ENCODE measurements at places on chromosomes 16 and 17. TPM values are rescaled to one million over a fixed set of nuclear protein-coding genes. Genes with fewer than 3 reads are reported as not detected.

DNA sequence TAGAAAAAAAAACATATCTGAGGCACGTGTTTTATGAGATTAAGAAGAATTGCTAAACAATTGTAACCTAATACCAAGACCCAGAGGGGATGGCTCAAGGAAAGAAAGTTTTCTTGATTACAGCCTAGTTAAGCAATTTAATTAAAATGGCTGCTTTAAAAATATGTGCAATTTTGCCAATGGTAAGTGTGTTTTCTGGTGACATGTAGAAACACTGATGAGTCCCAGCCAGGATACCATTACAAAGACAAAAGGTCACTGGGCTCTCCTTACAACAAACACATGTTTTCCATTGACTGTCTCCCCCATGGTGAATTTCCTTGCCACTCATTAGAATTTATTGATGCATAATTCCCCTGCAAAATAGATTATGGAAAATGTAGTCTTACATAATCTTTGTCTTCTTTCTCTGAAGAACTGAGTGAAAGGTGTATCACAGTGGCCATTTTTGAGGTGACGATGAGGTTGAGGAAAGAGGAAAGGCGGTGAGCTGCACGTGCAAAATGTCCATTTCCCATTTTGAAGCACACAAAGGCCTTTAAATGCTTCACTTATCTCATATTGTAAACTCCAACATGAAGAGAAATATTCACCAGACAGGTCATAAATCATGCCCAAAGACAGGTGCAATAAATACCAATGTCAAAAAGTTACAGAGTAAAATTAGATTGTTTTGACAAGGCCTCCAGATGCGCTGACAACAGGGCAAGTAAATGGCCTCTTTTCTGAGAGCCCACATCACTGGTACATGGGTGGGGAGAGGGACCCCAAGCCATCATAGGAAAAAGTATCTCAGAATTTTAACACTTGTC, 696.9 kb downstream of the KCNJ2 start:
- DNase-seq, result no peak
- H3K4me1 ChIP-seq, result no peaks in the 10 kb centered on the region
- H3K27me3 ChIP-seq, result no peaks in the 10 kb centered on the region
- H3K4me3 ChIP-seq, result no peak overlapping the region
- no peak overlapping the region for H3K27ac ChIP-seq

GRCh38 chr17:67218385-67218950, 26.5 kb downstream of the HELZ start:
- no peak for DNase-seq
- no peaks in the 10 kb centered on the region for H3K36me3 ChIP-seq
- no peaks in the 10 kb centered on the region for H3K4me1 ChIP-seq
- no peaks in the 10 kb centered on the region for H3K27me3 ChIP-seq

GRCh38 chr17:80189611-80190010, 19.8 kb downstream of the CARD14 start:
- no peaks in the 10 kb centered on the region for H3K4me1 ChIP-seq
- H3K36me3 ChIP-seq, result no peaks in the 10 kb centered on the region
- H3K27ac ChIP-seq, result no peak overlapping the region
- H3K4me3 ChIP-seq, result no peak overlapping the region
- no peak for DNase-seq

ABAT gene
- total RNA-seq, result 1.0 TPM

GLG1 gene
- 166 TPM for total RNA-seq

SKAP1 gene
- total RNA-seq, result 1.9 TPM

- no peak overlapping the region for H3K27ac ChIP-seq
- H3K27me3 ChIP-seq, result no peaks in the 10 kb centered on the region
- H3K36me3 ChIP-seq, result no peaks in the 10 kb centered on the region
Observed at GRCh38 chr17:75654176-75654575, 12.8 kb downstream of the RECQL5 start.

DNA sequence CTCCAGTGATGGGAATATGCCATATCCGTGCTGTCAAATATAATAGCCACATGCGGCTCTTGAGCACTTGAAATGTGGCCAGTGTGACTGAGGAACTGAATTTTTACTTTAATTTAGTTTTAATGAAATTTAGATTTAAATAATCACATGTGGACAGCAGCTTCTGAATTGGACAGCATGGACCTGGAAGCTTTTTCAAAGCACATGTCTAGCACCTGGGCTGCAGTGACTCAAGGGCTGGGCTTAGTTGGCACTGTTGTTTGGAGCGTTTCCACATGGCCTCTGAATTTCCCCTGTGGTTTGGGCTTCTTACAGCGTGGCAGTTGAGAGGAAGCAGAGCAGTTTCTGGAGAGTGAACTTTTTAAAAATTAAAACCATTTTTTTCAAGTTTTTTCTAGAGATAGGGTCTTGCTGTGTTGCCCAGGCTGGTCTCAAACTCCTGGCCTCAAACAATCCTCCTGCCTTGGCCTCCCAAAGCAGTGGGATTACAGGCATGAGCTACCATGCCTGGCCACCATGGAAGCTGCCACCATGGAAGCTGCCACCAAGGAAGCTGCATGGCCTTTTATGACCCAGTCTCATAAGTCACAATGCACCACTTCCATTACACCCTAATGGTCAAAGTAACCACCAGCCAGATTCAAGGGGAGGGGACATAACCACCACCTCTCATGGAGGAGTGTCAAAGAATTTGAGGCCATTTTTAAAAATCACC, 6.7 kb upstream of the TOB1 start:
- no peak overlapping the region for H3K4me3 ChIP-seq
- H3K36me3 ChIP-seq, result no peaks in the 10 kb centered on the region
- no peaks in the 10 kb centered on the region for H3K4me1 ChIP-seq
- H3K27me3 ChIP-seq, result no peaks in the 10 kb centered on the region
- no peak for DNase-seq

DNA sequence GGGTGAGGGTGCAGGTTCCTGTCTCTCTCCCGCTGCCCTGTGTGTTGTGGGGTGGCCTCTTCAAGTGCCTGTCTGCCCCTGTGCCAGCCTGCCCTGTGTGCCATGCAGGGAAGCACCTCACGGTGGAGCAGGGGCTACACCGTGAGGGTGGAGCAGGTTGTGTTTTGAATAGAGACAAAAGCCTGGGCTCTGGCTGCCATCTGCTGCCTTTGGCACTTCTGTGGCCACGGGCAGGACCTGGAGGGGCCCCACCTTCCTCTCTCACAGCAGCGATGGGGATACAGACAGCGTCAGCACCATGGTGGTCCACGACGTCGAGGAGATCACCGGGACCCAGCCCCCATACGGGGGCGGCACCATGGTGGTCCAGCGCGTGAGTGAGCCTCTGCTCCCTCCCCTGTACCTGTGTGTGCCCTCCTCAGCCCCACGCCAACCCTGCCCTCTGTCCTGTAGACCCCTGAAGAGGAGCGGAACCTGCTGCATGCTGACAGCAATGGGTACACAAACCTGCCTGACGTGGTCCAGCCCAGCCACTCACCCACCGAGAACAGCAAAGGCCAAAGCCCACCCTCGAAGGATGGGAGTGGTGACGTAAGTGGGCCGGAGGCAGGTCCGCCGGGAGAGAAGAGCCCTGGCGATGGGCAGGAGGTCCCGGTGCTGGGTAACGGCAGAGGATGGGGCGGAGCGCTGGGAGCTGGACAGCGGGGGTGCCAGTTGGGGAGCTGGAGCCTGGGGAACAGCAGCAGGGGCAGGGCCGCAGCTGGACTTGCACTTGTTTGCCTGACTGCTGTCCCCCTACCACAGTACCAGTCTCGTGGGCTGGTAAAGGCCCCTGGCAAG, 5.4 kb upstream of the C17orf107 start:
- H3K27ac ChIP-seq, result no peak overlapping the region
- no peaks in the 10 kb centered on the region for H3K4me1 ChIP-seq
- no peaks in the 10 kb centered on the region for H3K36me3 ChIP-seq
- DNase-seq, result no peak
- no peak overlapping the region for H3K4me3 ChIP-seq
- no peaks in the 10 kb centered on the region for H3K27me3 ChIP-seq

- H3K27ac ChIP-seq, result no peak overlapping the region
- DNase-seq, result no peak
- H3K36me3 ChIP-seq, result no peaks in the 10 kb centered on the region
Observed at GRCh38 chr17:29847527-29848400, 82.3 kb downstream of the SSH2 start.

GRCh38 chr17:28065706-28066105, 23.2 kb downstream of the NLK start:
- H3K36me3 ChIP-seq, result no peaks in the 10 kb centered on the region
- peaks cover 5% of the 10 kb centered on the region for H3K4me1 ChIP-seq
- H3K4me3 ChIP-seq, result no peak overlapping the region
- DNase-seq, result no peak
- no peaks in the 10 kb centered on the region for H3K27me3 ChIP-seq

PYY gene
- not detected for total RNA-seq

GRCh38 chr16:27286451-27286850, 17.9 kb upstream of the NSMCE1 start:
- H3K36me3 ChIP-seq, result no peaks in the 10 kb centered on the region
- H3K4me1 ChIP-seq, result no peaks in the 10 kb centered on the region
- H3K27ac ChIP-seq, result peak overlapping the region; percentile 37
- no peak overlapping the region for H3K4me3 ChIP-seq

DNA sequence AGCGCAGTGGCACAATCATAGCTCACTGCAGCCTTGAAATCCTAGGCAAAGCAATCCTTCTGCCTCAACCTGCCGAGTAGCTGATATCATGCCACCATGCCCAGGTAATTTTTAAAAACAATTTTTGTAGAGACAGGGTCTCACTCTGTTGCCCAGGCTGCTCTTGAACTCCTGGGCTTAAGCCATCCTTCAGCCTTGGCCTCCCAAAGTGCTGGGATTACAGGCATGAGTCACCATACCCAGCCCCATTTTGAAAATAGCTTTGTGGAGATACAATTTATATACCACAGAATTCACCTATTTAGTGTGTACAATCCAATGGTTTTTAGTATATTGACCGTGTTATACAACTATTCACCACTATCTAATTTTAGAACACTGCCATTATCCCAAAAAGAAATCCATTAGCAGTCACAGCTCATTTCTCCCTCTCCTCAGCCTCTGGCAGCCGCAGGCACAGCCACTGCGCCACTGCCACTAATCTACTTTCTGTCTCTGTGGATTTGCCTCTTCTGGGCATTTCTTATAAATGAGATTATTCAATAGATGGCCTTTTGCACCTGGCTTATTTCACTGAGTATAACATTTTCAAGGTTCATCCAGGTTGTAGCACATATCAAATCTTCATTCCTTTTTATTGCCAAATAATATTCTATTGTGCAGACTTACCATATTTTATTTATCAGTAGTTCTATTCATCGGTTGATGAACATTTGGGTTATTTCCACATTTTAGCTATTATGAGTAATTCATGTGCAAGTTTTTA, 6.5 kb downstream of the RNF157 start:
- H3K4me1 ChIP-seq, result no peaks in the 10 kb centered on the region
- no peak for DNase-seq
- H3K27ac ChIP-seq, result no peak overlapping the region
- no peaks in the 10 kb centered on the region for H3K36me3 ChIP-seq
- H3K4me3 ChIP-seq, result no peak overlapping the region

DNA sequence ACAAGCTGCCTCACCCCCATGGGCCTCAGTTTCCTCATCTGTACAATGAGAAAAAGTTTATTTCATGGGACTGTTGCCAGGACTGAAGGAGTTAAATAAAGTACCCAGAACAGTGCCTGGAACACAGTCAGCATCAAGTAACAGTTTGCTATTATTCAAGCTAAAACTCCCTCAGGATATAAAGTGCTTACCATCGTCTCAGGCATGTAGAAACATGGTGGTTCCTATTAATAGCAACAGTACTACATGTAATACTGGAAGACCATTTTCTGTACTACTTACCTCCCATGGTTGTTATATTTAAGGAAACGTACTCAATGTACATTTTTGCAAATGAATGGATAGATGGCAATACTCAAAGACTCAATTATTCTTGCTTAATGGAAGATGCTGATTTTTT, 93.4 kb downstream of the NCOR1 start:
- H3K4me3 ChIP-seq, result no peak overlapping the region
- peak overlapping the region; percentile 26 for H3K27ac ChIP-seq
- H3K27me3 ChIP-seq, result no peaks in the 10 kb centered on the region
- no peaks in the 10 kb centered on the region for H3K36me3 ChIP-seq
- H3K4me1 ChIP-seq, result no peaks in the 10 kb centered on the region

DNA sequence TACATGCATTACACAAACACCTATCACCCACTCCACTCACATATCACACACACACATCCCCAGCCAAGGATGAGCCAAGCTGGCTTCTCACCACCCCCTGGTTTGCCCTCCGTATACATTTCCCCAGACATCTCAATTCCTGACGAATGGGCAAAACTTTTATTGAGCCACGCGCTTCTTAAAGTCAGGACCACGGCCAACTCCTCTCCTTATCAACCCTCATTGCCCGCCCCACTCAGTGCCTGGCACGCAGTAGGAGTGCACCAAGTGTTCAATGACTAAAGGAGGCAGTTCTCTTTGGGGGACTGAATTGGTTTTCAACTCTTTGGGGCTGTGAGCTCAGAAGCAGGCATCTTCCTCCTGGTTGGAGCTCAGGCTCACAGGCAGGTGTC, 22.5 kb upstream of the C16orf78 start:
- no peaks in the 10 kb centered on the region for H3K27me3 ChIP-seq
- no peaks in the 10 kb centered on the region for H3K4me1 ChIP-seq
- no peak for DNase-seq
- no peak overlapping the region for H3K4me3 ChIP-seq
- no peak overlapping the region for H3K27ac ChIP-seq
- no peaks in the 10 kb centered on the region for H3K36me3 ChIP-seq

GRCh38 chr16:8237452-8237851, 352.9 kb downstream of the TMEM114 start:
- no peak for DNase-seq
- H3K36me3 ChIP-seq, result no peaks in the 10 kb centered on the region
- H3K4me1 ChIP-seq, result no peaks in the 10 kb centered on the region
- H3K27ac ChIP-seq, result no peak overlapping the region
- H3K4me3 ChIP-seq, result no peak overlapping the region

DLX4 gene
- not detected for total RNA-seq

DNA sequence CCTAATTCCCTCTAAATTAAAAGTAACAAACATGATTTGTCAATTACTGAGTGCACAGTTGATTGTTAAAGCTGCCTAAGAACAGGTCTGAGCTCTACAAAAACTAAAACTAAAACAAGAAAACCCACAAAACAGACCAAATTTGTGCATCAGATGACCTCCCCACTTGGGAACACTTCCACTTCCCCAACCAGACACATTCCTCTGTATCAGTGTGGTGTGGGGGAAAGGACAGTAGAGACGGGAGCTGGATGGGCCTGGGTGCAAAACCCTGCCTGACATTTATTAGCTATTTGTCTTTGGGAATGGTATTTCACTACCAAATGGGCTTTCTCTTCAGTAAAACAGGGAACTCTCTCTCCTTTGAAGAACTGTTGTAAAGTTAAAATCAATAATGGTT, 29.8 kb downstream of the STAT3 start:
- DNase-seq, result no peak
- H3K27me3 ChIP-seq, result no peaks in the 10 kb centered on the region

- no peaks in the 10 kb centered on the region for H3K27me3 ChIP-seq
- H3K27ac ChIP-seq, result no peak overlapping the region
- no peak overlapping the region for H3K4me3 ChIP-seq
- H3K4me1 ChIP-seq, result no peaks in the 10 kb centered on the region
- no peaks in the 10 kb centered on the region for H3K36me3 ChIP-seq
- DNase-seq, result no peak
Observed at GRCh38 chr17:45580924-45581323, 90.4 kb upstream of the PLEKHM1 start.
